GM06990 (cell line): ENCODE measurements at places on chromosomes 6 and 20.

GRCh38 chr6:125918230-125918629, 38.3 kb upstream of the HINT3 start:
- no peak for DNase-seq

- DNase-seq = no peak
Measured at GRCh38 chr20:16761305-16761829, 13.2 kb downstream of the OTOR start.

DNA sequence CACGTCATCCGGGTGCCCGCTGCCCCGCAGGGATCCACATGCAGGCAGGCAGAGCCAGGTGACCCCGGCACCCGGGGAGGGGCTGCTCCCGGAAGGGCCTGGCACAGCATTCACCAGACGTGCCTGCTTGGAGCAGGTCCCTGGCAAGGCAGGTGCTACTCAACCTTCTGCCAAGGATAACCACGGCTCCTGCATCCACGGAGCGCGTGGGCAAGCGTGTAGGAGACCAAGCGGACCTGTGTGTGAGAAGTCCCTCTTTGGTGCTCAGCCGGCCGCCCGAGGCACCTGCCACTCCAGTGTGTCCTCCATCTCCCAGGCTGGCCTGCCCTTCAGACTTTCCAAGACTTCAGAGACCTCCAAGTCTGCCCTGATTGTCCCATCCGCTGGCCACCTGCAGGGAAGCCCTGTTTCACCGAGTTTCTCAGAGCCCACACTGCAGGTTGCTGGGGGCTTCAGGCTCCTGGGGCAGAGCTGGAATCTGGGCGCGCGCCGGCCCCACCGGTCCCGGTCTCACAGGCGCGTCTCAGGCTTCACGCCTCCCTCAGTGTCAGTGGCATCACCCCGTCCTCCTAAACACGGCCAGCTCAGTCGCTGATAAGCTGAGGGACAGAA, 124.3 kb downstream of the DLL1 start:
- no peak for DNase-seq

DNA sequence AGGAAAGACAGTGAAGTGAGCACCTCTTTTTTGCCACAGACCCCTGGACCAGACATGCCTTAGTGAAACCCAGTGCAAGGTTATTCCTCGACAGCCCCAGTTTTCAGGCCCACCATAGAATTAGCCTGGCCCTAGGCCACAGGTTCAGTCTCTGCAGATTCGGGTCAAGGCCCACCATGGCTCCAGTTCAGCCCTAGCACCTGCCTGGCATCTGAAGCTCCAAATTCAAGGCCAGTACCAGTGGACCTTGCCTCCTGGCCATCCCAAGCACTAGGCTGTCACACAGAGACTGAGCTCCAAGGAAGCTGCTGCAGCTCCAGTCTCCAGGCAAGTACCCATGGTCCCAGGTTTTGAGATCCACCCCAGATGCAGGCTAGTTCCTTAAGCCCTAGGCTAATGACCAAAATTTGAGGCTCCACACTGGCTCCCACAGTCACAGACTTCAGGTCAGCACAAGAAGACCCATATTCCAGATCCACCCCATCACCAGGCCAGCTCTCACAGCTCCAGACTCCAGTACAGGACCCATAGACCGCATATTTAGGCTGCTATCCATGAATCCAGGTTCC, 877.5 kb upstream of the ADGRB3 start:
- no peak for DNase-seq

DNA sequence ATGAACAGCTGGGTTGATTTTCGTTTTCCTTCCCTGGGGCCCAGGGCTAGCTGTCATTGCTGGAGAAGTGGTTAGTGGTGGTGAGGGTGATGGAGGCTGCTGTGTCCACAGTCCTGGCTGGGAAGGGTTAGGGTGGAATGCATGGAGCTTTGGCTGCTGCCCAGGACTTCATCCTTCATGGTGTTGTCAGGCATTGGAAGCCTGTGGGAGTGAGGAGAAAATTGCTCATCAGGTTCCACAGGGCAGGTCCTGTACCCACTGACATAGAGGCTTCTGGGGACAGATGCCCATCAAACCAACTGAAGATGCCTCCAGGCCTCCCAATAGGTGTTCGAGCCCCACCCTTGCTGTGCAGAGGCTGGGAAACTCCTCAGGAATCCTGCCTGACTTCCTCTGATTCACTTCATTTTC, 262.4 kb upstream of the SUPT3H start:
- no peak for DNase-seq

DNA sequence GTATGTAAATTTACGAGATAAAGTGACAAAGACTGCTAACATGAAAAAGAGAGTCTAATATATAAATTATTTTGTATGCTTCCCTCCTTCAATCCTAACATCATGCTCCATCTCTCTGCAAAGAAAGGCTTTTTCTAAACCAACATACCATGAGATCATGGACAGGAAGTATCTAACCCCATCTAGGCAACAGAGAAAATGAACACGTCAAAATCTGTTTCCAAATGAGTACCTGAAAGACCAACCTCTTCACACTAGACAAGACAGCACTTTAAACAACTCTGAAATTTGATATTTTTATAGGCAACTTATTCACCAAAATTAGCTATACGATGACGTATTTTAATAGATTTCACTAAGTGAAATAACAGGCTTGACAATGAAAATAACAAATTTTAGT, 54.6 kb downstream of the MAN1A1 start:
- DNase-seq = no peak

DNA sequence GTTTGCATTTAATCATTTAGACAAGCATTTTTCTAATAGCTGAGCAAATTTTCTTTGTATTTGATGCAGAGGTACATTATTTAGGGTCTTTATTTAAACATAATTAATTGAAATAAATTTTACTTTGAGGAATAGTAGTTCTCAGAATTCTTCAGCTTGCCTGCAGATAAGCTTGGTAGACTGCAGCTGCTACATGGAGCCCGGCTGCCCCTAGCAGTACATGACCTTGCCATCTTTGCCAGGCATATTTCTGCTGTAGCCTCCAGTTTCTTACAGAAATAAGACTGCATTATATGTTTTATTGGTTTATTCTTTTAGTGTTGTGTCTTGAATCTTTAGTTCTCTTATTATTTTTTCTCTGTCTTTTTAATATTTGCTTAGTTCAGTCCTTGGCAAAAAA, 396.8 kb downstream of the QKI start:
- DNase-seq = no peak

DNA sequence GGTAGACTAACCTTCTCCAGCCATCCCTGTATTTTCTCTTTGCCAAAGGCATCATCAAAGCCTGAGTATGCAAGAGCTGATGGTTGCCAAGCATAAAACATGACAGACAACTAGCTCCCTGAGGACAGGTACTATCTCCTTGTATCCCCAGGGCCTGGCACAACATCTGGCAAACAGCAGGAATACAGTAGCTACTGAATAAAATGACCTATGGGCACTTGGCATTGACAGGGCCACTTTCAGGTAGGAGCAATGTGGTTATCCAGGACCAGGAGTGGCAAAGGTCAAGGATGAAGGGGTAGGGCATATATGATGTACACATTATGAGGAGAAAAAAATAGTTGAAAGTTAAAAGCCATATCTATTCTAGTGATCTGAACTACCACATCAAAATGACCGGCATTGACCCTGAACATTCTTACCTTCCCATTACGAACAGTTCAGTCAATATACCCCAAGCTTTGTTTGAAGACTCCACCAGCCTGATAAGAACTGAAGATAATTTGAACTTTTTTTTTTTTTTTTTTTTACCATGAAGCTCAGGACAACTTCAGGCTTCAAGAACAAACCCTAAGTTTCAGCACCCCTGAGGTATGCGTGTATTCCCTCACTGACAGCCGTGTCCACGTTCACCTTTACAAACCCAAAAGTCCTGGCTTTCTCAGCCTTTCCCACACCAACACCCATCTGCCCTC, 12.3 kb downstream of the ABHD12 start:
- DNase-seq = no peak

DNA sequence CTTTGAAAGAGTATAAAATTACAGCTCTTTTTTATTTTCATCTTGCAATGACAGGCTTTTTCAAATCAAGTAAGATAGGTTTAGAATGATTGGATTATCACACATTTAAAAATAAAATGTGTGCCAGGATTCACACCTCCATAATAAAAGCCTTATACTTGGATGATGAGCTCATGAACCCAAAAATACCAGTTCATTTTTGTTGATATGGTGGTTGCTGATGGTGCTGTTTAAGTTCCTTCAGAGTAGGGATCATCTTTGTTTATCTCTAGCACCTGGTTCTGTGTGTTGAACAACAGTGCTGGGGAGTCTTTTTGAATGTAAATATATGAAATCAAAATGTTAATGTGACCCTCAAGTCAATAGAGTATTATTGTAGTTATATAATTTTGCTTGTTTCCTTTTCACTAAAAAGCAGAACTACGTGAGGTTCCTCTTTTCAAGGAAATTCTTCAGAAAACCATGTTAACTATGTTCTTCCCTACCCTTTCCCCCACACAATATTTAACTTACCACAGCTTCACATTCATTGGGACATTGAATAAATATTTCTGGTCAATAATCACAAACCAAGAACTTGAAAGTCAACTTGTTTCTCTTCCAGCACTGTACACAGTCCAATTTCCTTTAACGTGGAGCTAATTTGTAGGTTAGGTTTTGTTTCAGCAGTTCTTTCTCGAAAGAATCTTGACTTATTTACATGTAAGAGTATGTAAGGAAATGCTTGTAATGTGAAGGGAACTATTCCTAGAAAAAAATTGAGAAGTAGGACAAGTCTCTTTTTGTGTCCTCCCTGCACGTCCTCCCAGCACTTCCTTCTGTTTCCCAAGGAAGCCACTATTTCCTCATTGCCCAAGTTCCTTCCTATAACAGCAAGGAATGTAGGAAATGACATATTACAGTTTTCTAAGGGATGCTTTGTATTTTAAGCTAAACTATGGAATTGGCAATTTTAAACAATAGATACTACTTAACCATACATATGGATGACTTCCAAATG, 945.9 kb upstream of the CITED2 start:
- DNase-seq = peak; percentile 4

GRCh38 chr6:108598305-108598863, 37.7 kb downstream of the FOXO3 start:
- DNase-seq = peak; percentile 52

DNA sequence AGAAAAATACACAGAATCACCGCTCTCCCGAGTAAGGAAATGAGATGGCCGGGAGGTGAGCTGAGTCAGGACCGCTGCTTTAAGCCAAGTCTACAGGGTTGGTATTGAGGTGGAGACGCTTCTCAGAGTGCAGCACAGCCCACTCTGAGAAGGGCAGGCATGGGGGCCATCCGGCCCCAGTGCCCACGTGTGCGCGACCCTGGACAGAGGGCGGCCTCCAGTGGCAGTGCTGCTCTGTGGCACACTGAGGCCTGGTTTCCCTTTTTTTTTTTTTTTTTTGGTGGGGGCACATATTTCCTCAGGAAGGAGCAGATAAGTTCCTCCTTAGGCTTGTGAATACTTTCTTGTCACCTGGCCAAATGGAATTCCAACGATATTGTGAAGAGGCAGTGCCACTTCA, 88.8 kb downstream of the FOXC1 start:
- no peak for DNase-seq

GRCh38 chr6:95110767-95111166, 466.6 kb upstream of the MANEA start:
- no peak for DNase-seq

DNA sequence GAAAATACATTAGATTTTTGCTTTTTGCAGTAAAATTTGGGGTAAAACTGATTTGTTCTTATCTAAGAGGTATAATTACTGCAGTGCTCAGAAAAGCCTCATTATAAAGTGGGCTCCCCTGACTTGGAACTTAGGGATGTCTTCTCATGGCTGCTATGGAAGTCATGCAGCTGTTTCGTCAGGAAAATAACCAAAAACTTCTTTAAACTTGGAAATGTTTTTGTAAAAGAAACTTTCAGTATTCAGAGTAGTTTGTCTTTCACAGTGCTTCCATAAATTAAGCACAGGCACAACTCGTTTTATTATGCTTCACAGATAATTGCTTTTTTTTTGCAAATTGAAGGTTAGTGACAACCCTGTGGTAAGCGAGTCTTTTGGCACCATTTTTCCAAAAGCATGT, 6.8 kb downstream of the MAPK14 start:
- DNase-seq = no peak

DNA sequence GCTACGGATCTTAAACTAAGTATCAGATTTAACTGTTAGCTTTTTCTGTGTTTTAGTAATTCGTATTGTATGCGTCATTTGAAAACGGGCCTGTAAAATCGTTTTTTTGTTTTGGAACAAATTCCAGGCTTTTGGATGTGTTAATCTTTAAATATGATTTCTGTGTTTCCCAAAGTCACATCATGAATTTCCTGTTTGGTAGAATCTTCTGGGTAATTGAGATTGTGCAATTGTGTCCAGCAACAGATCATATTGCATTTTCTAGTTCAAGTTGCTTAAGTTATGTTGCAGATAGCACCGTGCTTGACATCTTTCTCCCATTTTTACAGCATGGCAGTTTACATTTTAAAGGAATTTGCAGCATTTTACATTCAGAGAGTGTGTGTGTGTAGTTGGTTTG, 1.9 kb downstream of the MAPK14 start:
- DNase-seq = no peak

DNA sequence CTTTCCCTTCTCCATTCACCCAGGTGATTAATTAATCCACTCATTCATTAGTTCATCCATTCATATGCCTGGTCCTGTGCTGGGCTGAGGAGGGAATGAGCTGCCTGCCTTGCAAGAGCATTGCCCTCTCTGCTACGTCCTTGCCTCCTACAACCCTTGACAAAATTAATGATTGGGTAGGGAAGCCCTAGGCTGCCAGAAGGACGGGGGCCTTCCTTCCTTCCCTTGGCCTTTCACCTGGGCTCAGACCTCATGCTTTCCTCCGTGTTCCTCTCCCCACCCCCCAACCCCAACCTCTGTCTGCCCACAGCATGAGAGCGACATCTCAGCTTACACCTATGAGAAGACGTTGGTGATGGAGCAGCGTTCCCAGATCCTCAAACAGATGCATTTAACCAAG, 25.6 kb downstream of the SLC12A5 start:
- DNase-seq = no peak

DNA sequence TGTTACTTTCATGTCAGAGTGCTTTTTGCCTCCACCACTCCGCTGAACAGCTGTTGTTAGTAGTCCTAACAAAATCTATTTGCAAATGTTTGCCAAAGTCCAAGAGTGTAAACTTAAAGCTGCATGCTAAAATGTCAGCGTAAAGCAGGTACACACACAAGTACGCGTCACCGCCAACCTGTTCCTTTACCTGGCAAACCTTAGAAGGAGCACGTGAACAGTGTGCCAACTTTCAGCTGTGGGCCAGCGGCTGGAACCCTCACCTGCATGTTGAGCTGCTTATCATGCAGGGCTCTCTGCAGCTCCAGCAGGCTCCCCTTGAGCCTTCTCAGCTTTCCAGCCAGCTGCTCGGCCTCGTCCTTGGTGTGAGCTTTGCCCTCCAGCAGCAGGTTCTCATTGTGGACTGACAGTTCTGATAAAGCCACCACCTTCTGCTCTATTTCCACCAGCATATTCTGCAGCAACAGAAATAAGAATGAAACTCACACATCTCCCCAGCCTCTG, 359.3 kb downstream of the SYNE1 start:
- no peak for DNase-seq

GRCh38 chr6:17102258-17102870, 514 bp downstream of the STMND1 start:
- no peak for DNase-seq
